ENCODE measurements at places on chromosomes 3 and 15.

DNA sequence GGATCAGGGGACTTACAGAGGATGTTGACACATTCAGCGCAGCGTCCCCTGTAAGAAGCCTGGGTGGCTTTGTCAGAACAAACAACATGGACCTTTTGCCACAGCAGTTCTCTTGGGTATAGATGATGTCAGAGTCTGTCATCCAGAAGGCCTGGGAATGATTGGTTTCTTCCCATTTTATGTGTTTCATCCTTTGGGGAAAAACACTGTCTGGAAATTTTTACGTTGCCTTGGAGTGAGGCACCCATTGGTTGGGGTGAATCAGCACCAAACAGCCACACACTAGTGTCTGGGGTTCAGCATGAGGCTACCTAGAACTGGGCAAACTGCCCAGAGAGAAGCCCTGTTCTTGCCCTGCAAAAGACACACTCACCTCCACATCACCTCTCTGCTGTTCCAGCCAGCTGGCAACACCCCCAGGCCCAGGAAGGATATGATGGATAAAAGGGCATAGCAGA, 123.0 kb downstream of the FAM43A start:
- H3K36me3 ChIP-seq: no peaks in the 10 kb centered on the region
- H3K27ac ChIP-seq: no peak overlapping the region
- no peak overlapping the region for H3K4me3 ChIP-seq
- no peak for DNase-seq
- H3K27me3 ChIP-seq: no peaks in the 10 kb centered on the region

- H3K4me3 ChIP-seq: no peak overlapping the region
- H3K36me3 ChIP-seq: no peaks in the 10 kb centered on the region
- H3K27me3 ChIP-seq: no peaks in the 10 kb centered on the region
- no peak overlapping the region for H3K27ac ChIP-seq
Observed at GRCh38 chr3:126372413-126373145, 15.4 kb upstream of the KLF15 start.

GRCh38 chr3:53040351-53040820, 5.5 kb downstream of the SFMBT1 start:
- H3K27ac ChIP-seq: no peak overlapping the region
- no peaks in the 10 kb centered on the region for H3K36me3 ChIP-seq
- no peak overlapping the region for H3K4me3 ChIP-seq
- no peaks in the 10 kb centered on the region for H3K27me3 ChIP-seq
- H3K4me1 ChIP-seq: peaks cover 8% of the 10 kb centered on the region
- no peak for DNase-seq

DNA sequence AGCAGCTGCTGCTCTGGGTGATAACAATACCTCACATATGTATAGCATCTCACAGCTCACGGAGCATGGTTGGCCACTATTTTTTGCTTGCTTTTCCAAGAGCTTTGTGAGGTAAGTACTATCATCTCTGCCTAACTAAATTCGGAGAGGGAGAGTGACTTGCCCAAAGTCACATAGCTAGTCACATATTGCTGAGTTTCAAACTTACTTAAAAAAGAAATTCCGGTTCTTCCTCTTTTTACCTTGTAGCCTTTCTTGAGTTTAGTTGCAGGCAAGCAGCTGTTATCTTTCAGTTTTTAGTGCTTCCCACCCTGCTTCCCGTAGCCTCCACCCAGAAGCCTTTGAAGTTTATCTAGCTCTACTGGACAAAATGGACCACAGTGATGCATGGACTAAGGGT, 309.2 kb downstream of the PDCD6IP start:
- H3K36me3 ChIP-seq: no peaks in the 10 kb centered on the region
- DNase-seq: no peak
- no peak overlapping the region for H3K4me3 ChIP-seq
- H3K4me1 ChIP-seq: no peaks in the 10 kb centered on the region
- H3K27ac ChIP-seq: no peak overlapping the region

GRCh38 chr3:149501524-149501923, 27.0 kb downstream of the TM4SF4 start:
- no peaks in the 10 kb centered on the region for H3K27me3 ChIP-seq
- H3K4me3 ChIP-seq: no peak overlapping the region
- no peak overlapping the region for H3K27ac ChIP-seq
- H3K4me1 ChIP-seq: peaks cover under 1% of the 10 kb centered on the region

GRCh38 chr15:38886315-38887163, 321.9 kb upstream of the RASGRP1 start:
- H3K36me3 ChIP-seq: no peaks in the 10 kb centered on the region
- no peak overlapping the region for H3K4me3 ChIP-seq
- H3K27me3 ChIP-seq: no peaks in the 10 kb centered on the region
- H3K27ac ChIP-seq: no peak overlapping the region
- DNase-seq: no peak
- H3K4me1 ChIP-seq: peaks cover 6% of the 10 kb centered on the region

GRCh38 chr3:36548712-36549111, 168.4 kb downstream of the STAC start:
- no peak overlapping the region for H3K4me3 ChIP-seq
- H3K27ac ChIP-seq: no peak overlapping the region
- no peak for DNase-seq
- H3K36me3 ChIP-seq: no peaks in the 10 kb centered on the region
- H3K4me1 ChIP-seq: no peaks in the 10 kb centered on the region

All from upper lobe of left lung (tissue), 6 donors.